ENCODE measurements at places on chromosomes 2 and 18.

DNA sequence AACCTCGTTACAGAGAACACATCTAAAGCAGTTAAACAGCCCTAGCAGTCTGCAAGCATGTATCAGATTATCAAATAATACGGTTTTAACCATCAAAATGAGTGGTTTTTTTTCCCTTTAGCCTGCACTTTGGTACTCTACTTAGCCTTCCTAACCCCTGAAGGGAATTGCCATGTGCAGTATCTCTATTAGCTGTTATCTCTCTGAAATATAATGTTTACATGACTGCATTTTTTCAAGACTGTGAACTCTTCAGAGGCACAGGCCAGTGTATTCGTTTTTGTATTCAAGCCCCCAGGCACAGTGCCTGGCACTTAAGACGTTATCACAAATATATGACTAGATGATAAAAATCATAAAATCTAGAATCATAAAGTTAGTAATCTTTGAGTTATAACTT is 509.5 kb downstream of the PARD3B start:
- no peak for DNase-seq

DNA sequence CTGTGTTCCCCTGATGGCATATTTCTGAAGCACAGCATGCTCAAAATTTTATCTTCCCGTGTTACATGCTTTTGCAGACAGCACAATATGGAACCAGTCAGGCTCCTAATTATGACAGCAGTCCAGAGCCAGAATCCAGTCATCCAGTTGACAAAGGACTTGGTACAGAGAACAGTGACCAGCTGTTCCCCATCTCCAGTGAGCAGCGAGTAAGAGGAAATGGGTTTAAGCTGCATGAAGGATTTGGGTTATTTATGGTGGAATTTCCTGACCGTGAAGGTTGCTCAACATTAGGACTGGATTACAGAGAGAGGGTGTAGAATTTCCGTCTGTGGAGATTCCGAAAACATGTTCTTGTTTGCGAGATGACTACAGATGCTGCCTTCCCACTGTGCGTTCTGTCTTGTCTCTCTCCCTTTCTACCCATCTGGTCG is 24.4 kb downstream of the SGPP2 start:
- no peak for DNase-seq

DNA sequence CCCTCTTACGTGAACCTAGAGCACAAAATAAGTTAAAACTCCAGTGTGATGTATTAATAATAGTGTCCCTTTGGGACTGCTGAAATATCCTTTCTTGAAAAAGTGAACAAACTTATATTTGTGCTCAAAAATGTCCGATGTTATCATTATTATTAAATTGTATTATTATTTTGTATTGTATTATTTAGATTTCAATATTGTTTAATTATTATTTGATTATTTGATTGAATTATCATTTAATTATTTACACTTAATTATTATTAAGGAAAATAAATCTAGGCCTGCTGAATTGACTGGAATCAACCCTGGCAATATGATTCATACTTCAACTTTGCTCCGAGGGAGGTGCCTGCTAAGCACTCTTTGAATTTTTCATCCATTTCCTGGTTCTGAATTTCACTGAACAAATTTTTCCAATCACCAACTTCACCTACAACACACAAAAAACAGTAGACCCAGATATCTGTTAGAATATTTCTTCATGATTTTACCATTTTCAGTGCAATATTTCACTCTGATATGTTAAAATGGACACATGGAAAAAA is 10.9 kb upstream of the EIF2AK2 start:
- DNase-seq = no peak

DNA sequence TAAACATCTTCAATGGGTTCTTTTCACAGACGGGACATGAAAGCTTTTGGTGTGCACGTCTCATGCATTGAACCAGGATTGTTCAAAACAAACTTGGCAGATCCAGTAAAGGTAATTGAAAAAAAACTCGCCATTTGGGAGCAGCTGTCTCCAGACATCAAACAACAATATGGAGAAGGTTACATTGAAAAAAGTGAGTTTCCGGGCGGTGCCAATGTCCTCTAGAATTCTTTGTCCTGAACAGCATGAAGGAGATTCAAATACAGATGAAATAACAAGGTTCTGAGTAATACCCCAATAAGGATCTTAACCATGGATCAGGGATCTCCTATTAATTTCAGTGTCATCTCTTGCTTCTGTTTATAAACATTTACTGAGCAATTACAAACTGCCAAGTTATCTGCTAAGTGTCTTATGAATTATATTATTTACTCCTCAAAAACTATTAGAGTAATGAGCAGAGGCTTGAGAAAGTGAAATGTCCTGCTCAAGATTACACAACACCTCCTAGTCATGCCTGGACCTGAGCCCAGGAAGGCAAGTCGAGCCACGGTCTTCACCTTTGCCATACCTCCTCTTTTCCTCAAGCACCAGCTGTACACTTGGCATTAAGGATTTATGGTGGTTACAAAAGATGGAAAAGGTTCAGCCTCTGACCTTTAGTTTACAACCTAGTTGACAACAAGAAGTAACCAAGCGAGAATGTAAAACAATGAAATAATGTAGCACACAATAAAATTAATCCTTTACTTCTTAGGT is 22.6 kb downstream of the DHRS9 start:
- no peak for DNase-seq

DNA sequence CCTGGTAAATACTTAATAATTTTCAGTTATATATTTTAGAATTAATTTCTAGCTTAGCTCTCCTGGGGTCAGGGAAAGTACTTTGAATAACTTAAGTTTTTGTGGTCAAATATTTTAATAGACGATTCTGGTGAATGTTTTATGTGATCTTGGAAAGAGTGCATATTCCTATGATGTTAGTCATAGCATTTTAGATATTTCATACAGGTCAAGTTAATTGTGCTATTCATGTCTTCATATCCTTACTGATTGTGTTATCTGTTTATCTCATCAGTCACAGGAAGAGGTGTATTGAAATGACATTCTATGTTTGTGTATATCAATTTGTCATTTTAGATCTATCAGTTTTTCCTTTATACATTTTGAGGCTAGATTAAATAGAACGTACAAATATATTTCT is 576.2 kb downstream of the CPS1 start:
- DNase-seq = peak; percentile 60

DNA sequence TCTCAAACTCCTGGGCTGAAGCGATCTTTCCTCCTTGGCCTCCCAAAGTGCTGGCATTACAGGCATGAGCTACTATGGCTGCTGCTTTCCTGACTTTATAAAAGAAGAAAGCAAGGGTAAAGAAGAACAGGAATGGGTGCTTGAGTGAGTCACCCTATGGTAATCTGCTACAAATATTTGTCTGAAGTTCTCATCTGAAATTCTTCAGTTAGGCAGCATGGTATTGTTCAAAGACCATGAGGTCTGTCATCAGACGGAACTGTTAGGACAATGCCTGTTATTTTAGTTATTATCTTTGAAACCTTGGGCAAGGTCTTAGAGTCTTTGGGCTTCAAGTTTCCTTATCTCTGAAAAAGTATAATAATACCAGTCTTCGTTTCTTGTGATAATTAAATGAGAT is 695.8 kb downstream of the RNF144A start:
- DNase-seq = peak; percentile 15

- DNase-seq = no peak
Observed at GRCh38 chr2:66448136-66448991, 13.4 kb downstream of the MEIS1 start.

DNA sequence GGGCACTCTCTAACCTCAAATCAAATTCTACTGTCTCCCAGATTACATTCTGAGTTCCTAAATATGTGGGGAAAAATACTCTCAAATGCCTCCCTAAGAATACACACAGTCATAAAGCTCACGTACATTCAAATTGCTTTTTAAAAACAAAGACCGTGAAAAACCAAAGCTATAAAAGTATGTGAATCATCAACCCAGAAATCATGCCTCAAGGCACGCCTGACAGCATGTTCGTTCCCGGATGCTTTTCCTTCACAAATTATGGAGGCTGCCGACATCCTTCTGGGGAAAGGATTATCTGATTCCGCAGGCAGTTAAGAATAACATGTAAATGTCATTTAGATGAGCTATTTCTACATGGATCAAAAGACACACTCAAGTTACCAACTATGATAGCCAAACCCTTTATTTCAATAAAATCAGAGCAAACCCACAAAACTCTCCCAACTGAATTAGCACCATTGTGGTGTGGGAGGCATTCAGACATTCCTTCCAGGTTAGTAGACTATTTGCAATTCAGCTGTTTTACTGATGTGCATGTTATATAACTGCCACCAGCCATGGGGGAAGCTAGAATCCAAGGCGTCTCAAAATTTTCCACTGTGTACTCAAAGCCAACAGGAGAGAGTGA is 398.2 kb upstream of the TRIB2 start:
- DNase-seq = peak; percentile 62

DNA sequence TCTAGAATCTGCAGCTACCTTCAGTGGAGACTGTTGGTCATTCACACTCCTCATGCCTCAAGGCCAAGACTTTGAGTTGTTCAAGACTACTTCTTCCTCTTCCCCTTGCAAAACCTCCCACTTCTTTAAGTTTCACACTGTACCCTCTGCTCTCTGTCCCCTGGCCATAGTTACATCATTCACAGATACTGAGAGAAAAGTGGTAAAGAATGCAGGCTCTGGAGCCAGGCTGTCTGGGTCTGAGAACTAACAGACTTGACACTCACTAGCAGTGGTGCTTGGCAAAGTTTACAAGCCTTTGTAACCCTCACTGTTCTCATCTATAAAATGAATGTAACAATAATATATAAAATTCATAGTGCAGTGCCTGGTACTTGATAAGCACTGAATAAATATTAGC is 61.8 kb downstream of the CDH20 start:
- DNase-seq = no peak

- DNase-seq = peak; percentile 65
Observed at GRCh38 chr2:226475650-226476049, 324.0 kb downstream of the IRS1 start.

- DNase-seq = no peak
Observed at GRCh38 chr2:37602040-37602439, 69.4 kb downstream of the CDC42EP3 start.

DNA sequence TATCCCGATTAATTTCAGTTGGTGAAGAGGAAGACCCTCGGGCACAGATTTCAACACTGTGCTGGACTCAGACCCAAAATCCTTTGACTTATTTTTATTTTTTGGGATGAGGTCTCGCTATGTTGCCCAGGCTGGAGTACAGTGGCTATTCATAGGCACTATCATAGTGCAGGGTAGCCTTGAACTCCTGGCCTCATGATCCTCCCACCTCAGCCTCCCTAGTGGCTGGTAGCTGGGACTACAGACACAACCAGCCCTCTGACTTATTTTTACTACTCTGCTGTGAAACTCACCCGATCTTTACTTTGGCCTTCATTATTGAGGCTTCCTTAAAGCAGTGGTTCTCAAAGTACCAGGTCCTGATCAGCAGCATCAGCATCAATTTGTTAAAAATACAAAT is 18.2 kb upstream of the ADAM17 start:
- no peak for DNase-seq

DNA sequence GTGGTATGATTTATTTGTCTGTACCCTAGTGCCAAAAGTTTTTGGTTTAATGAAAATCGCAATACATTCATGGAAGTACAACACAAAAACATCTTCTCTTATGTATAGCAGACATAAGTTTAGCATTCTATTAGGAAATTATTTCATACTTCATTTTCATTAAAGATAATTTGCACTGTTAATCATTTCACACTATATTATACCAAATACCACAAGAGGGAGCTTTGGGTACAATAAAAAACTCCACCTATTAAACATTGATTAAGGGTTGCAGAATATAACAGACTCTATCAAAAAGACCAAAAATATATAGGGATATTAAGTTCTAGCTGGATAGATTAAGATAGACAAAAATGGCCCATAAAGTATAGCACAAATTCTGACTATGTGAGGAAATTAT is 79.0 kb downstream of the SLC66A3 start:
- DNase-seq = no peak

GRCh38 chr18:48656582-48656981 is 117.8 kb downstream of the CTIF start:
- no peak for DNase-seq

- DNase-seq = no peak
Observed at GRCh38 chr2:169464882-169465281, 14.4 kb upstream of the BBS5 start.

DNA sequence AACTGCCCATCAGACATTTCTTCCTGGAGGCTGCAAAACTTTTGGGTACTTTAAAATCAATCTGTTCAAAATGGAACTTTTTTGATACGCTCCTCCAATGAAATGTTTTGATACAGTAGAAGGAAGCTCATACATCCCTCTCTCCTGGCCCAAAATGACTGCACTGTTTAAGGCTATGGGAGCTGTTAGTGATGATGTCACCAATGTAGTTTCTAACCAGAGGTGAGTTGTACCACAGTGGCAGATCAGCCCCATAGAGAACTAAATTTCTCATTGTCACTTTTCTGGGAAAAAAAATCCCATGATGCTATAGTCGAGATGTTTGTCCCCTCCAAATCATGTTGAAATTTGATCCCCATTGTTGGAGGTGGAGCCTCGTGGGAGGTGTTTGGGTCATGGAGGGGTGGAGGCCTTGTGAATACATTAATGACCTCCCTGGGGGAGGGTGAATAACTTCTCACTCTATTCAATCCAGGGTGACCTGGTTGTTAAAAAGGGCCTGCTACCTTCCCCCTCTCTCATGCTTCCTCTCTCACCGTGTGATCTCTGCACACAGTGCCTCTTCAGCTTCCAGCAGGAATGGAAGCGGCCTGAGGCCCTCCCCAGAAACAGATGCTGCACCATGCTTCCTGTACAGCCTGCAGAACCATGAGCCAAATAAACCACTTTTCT is 117.4 kb upstream of the NPAS2 start:
- no peak for DNase-seq

- DNase-seq = no peak
Observed at GRCh38 chr2:40317046-40317445, 134.8 kb downstream of the SLC8A1 start.

DNA sequence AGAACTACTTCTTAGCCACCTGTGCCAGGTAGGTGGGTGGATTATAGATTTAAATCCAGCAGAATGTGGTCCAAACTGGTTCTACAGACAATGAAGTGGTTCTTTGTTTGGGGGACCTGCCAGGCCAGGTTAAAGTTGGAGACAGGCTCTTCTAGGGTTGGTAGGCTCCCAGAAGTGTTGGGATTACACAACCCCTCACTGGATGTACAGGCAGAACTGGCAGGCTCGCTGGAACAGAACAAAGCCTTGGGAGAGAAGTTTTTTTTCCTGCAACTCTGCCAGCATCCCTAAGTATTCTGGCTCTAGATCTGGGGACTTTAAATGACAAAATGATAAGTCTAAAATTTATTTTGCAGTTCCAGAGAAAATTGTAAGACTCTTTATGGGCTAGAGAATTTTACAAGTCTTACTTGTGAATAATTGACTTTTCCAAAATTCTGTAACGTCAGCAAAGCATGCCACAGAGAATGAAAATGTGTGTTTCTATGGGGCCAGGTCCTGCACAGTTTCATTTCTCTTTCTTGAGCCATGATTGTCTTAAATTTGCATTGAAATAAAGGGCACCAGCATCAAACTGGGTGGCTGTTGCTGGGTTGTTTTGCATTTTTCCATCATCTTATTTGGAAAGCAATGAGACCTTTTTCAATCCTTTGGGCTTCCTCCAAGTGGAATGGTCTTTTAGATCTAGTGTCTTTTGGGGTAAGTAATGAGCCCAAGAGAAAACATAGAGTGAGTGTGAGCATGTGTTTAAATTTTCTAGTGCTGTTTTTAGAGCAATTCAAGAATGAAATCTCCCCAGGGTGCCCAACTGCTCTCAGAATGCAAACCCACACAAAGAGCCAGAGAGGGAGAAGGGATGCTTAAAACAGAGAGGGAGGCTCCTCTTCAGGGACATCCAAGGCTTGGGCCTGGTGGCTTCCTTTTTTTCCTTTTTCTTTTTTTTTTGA is 32.4 kb upstream of the ATL2 start:
- no peak for DNase-seq

GRCh38 chr2:43725711-43726246 is 48.1 kb upstream of the DYNC2LI1 start:
- DNase-seq = no peak

GRCh38 chr2:150681120-150681804 is 193.8 kb upstream of the RND3 start:
- DNase-seq = peak; percentile 88

All from non-pigmented ciliary epithelial cell (primary cell).